Colonic mucosa (tissue), 4 donors: ENCODE measurements at places on chromosomes 13 and 19. TPM values are rescaled to one million over a fixed set of nuclear protein-coding genes. Genes with fewer than 3 reads are reported as not detected.

Gene ZNF283
- total RNA-seq = 6.5 TPM

Gene MBD3L2B
- not detected for total RNA-seq

Gene ZNF57
- total RNA-seq = 12.4 TPM

Gene MARK4
- 28.6 TPM for total RNA-seq

Gene SERTM1
- not detected for total RNA-seq

DNA sequence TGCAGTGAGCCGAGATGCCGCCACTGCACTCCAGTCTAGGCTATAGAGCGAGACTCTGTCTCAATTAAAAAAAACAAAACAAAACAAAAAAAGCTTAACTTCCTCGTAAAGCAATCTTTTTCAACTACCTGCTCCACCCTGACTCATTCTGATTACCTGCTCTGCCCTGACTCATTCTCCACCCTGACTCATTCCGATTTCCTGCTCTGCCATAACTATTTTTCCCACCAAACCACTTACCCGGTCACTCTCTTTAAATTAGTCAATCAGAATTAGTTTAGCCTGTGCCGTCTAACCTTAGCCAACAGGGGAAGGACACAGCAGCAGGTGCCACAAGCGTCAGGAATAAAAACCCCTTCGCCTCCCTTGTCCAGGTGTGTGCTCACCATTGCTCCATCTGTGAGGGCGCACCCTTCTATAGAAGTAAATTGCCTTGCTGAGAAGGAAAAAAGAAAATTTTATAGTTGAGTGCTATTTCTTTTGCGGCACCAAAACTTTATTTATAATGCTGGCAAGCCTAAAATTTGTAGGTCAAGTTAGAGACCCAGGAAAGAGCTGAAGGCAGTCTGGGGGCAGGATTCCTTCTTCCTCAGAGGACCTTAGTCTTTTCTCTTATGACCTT, 1.7 kb upstream of the IFT88 start:
- no peak for DNase-seq

DNA sequence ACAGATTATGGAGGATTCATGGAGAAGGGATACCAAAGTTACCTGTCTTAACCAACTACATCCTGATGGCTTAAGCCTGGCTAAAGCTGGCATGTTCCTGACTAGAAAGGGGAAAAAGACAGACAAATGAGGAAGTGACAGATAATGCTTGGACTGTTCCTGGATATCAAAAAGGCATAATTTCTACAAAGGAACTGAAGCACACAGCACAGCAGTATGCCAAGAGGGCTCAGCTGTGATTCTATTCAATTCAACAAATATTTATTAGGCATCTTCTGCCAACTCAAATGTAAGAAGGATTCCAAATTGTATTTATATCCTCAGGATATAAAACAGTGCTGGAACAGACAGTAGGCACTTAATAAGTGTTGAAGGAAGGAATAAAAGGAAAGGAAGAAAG, 59.5 kb downstream of the KLF12 start:
- DNase-seq = no peak

- no peak for DNase-seq
Measured at GRCh38 chr19:54916822-54917221, 10.9 kb downstream of the NCR1 start.

GRCh38 chr13:75385708-75386083, 96.3 kb downstream of the TBC1D4 start:
- no peak for DNase-seq

DNA sequence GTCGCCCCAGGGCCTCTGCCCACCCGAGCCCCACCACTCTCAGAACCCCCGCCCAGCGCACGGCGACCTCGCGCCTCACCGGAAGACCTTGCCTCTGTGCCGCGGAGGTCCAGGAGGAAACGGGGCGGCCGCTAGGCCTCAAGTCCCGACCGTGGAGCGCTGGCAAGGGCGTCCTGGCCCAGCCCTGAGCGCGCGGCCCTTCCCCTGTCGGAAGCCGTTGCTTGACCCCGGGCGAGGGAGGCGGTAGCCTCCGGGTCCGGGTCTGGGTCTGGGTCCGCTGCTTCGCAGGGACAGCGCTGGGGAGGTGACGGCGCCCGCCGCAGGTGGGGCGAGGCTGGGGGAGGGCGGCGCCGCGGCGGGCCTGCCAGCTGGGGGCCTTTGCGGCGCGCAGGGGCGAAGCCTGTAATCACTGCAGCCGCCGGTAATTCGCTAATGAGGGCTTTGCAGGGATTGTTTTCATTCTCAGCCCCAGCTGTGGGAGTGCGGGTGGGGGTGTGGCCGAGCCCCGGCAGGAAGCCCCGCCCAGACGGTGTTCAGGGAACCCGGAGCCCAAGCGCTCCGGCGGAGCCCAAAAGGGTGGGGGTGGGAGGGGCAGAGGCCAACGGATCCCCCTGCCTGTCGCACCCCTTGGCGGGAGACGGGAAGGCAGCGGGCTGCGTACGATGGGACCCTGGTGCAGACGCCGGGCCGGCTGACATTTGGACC, 8.6 kb downstream of the C19orf25 start:
- peak; percentile 65 for DNase-seq

DNA sequence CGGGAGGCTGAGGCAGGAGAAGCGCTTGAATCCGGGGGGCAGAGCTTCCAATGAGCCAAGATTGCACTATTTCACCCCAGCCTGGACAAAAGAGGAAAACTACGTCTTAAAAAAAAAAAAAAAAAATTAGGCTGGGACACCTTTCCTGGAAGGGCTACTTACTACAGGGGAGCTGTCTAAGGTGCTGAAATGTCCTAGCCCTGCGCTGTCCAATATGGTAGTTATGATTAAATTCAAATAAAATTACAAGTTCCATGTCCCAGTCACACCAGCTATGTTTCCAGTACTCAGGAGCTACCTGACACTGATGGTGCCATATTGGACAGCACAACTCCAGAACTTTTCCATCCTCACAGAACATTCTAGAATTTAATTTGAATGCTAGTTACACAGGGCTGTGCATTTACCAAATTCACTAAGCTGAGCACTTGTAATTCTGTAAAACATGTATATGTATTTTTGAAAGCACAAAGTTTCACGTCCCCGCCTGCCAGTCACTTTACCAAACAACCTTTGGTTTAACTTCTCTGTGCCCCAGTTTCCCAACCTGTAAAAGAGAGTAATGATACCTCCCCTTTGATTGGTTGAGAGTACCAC, 9.2 kb upstream of the ZSCAN22 start:
- no peak for DNase-seq

DNA sequence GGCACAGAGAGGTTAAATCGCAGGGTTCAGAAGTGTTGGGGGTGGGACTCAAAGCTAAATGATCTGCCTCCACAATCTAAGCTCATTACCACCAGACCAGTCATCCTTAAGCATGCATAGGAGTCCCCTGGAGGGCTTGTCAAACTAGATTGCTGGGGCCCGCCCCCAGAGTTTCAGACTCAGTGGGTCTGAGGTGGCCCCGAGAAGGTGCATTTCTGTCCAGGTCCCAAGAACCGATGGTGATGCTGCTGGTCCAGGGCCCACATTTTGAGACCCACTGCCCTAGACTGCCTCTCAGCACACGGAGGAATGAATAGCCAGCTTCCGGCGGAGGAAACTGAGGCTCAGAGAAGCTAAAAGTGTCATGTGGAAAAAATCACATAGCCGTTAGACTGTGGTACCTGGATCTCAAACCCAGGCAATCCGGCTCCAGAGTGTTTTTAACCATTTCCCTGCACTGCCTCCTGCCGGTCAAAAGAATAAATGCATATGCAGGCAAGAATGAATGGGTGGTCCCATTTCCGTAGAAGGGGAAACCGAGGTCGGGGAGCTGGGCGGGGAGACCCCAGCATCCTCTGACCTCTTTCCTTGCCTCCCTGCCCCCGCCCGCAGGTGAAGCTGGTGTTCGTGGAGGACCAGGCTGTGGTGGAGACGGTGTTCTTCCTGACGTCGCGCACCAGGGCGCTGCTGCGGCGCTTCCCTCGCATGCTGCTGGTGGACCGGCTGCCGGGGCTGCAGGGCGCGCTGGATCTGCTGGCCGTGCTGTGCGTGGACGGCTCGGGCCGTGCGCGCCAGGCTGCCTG, 23.8 kb downstream of the ZSWIM9 start:
- DNase-seq = no peak

DNA sequence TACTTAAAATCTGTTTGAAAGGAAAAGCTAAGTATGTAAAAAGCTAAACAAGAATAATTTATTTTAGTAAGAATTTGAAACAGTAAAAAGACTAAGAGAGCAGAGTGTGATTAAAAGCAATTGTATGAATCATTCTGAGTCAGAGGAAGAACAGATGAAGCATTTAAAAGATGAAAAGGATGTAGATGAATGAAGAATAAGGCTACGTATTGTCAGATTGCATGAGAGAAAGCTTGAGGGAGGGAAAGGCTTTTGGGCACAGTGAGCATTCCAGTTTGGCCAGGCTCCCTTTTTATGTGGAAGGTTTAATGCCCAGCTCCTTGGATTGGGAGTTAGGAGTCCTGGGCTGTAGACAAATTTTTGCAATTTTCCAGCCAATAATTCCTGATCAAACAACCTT, 117.7 kb downstream of the FREM2 start:
- DNase-seq = no peak

GRCh38 chr13:45220403-45220802, 19.6 kb upstream of the KCTD4 start:
- DNase-seq = no peak

GRCh38 chr13:26540334-26540733, 17.1 kb upstream of the WASF3 start:
- DNase-seq = no peak

GRCh38 chr19:53960886-53961285, 1.9 kb upstream of the CACNG8 start:
- no peak for DNase-seq

DNA sequence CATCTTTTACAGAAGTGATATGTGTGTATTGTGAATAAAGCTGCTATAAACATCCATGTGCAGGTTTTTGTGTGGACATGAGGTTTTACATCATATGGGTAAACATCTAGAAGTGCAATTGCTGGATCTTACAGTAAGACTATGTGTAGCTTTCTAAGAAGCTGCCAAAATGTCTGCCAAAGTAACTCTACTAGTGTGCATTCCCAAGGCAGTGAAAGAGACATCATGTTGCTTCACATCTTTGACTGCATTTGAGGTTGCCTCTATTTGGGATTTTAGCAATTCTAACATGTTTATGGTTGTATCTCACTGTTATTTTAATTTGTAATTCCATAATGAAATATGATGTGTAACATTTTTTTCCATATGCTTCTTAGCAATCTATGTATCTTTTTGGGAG, 30.3 kb downstream of the SLITRK6 start:
- no peak for DNase-seq

DNA sequence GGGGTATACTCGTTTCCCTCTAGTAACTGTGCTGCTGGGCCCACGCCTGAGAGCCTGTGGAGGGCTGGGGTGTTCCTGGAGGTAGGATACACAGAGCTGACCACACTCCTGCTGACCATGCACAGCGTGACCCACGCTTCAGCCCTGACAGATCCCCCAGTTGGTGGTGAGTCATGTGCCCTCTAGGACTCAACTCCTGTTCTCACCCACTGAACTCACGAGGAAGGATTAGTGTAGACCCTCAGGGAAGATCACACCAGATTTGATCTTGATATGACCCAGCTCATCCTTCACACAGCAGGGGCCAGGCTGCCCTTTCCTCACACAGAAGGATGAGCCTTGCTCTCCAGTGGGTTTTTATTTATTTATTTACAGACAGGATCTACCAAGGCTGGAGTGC, 13.3 kb upstream of the ACP7 start:
- no peak for DNase-seq

DNA sequence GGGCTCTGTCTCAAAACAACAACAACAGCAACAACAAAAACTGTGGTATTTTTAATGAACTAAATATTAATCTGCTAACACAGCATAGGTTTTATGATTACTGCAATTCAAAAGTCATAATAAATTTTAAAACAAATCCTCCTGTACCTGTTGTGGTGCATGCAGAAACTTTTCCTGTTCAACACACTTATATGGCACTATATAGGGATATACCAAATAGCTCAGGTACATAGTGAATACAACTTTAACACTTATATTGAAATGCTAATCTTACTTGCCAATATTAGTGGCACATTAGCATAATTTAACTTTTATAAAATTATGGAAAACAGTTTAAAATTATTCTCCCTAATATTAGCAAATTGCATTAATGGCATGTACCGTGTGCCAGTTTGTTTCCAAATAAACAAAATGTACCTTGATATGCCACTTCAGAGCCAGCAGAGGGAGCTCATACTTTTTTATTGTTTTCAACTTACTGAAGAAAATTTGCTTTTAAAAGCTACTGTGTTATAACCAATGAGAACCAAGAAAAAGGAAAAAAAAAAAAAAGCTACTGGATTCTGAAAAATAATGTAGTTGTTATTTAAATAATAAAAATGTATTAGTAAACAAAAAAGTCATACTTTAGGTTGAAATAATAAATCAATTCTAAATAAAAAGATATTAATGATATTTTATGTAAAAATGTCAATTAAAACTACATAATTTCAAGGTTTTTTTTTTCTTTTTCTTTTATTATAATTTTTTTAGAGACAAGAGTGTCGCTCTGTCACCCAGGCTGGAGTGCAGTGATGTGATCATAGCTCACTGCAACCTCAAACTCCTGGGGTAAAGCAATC, 18.0 kb upstream of the RBM26 start:
- DNase-seq = no peak

- DNase-seq = no peak
Measured at GRCh38 chr13:62278271-62278670, 862.6 kb upstream of the PCDH20 start.

DNA sequence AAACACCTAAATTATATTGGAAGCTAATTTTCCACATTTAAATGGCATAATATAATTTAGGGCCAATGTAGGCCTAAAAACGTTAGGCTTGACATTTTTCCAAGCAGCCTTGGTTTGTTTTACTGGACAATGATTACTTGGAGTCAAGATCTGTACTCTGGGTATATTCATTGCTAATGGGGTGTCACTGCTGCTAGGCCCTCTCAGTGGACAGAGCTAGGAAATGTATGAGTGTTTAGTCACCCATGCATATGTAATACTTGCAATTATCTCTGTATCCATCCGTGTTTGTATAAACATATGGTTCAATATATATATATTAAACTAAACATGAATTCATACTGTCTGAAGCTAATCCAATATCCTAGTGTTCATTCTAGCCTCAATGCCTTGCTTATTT, 598.1 kb downstream of the DCT start:
- no peak for DNase-seq

- peak; percentile 40 for DNase-seq
Measured at GRCh38 chr13:42039457-42039945, 8.9 kb upstream of the DGKH start.

DNA sequence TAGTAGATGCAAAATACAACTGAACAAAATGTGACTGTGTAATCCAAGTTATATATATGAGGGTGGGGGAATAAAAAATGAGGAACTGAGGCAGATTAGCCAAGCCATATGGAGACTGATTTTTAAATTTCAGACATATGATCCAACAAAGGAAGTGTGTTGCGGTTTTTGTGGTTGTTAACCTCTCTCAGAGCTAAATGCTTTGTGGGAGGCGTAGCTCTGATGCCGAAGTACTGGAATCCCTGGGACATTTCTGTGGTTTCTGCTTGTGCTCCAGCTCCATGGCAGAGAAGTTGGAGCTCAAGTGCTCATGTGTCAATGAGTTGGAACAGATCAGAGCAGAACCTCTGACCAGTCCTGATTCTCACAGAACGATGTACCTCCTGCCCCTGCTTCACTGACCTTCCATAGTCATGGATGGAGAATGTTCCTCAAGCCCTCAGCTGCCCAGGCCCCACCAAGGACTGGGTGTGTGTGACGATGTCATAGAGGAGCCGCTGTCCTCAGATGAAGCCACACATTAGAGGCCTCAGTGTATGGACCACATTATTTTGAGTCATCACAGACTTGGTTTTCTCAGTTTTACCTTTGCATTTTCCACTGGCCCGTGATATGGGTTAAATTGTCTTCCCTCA, 107.6 kb downstream of the SOX1 start:
- DNase-seq = no peak
